ENCODE measurements at places on chromosomes 16 and 17.

- DNase-seq = no peak
These were observed 59.6 kb downstream of the MAP2K6 start for GRCh38 chr17:69473841-69474831.

DNA sequence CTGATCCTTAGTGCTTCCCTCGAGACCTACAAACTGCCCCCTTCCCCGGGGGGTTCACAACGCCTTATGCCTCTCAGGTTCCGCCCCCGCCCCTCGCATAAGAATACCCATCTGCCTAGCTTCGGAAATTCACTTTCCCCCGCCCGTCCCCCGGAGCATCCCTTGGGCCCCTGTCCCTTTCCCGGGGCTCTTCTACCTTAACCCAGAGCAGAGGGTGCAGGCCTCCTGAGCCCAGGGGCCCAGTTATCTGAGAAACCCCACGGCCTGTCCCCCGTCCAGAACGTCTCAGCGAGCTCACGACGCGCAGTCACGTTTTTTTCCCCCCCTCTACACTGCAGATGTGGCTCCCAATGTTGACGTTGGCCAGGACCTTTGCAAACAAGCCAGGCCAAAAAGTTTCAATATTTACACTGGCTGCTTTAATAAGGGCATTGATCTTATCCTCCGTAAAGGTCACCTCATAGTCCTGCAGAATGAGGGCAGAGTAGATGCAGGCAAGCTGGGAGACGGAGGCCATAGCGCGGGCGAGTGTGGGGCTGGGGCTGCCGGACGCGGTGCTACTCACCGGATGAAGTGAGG, 1.4 kb upstream of the NBR1 start:
- DNase-seq = no peak

DNA sequence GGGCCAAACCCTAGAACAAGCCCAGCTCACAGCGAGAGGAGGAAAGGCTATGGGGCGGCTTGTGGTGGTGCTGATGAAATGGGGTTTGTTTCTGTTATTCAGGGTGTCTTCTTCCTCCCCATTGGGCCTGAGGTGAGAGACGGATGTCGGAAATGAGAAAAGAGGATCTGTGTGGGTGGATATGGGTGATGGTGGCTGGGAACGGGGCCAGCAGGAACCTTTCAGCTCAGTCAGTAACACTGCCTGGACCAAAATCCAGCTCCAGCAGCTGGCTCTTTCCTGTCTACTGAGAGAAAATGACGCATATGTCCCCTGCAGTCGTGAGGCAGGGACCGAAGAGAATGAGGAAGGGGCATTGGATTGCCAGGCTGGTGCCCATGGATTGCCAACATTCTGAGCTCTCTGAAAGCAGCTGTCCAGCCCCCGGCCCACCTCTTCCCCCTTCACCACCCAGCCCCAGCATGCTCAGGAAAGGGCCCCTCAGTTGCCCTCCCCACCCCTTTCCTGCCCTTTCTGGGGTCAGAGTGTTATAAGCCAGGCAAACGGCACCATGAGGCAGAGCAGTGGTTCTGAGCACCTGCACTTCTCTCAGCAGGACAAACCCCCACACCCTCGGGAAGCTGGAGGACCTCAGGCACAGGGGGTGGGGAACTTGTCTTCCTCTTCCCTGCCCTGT, 4.0 kb downstream of the MYH3 start:
- no peak for DNase-seq

DNA sequence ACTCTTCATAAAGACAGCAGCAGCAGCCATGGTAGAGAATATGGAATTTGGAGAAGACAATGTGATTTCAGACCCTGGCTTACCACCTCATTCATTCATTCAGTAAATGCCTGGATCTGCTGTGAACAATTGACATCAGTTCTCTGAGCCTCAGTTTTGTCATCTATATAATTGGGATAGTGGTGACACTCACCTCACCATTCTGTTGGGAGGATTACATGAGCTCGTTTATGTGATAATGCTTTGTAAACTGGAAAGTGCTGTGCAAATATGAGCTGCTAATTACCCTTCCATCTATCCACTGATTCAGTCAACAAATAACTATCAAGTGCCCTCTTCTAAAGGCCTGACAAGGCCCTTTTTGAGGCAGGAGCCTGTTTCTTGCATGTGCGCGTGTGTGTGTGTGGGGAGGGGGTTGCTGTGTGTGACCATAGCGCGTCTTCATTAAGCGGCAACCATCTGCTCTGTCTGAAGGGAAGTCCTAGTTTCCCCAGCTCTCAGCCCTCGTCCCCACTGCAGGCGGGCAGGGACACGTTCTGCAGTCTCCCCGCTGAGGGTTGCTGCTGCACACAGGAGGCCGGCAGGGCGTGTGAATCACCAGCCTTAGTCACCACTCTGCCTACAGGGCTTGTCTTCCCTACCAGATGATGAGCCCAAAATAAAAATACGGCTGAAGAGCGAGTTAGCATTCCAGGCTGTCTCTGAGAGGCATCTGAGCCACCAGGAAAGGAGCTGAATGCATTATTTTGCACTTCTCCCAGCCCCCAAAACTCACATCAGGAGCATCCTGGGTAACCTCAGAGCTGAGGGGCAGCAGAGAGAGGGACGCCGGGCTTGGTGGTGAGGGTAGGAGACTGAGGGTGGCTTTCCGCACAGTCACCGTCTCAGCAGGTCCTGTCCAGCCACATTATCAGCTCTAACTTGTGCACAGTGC, 19.9 kb downstream of the ARL4D start:
- DNase-seq = no peak

DNA sequence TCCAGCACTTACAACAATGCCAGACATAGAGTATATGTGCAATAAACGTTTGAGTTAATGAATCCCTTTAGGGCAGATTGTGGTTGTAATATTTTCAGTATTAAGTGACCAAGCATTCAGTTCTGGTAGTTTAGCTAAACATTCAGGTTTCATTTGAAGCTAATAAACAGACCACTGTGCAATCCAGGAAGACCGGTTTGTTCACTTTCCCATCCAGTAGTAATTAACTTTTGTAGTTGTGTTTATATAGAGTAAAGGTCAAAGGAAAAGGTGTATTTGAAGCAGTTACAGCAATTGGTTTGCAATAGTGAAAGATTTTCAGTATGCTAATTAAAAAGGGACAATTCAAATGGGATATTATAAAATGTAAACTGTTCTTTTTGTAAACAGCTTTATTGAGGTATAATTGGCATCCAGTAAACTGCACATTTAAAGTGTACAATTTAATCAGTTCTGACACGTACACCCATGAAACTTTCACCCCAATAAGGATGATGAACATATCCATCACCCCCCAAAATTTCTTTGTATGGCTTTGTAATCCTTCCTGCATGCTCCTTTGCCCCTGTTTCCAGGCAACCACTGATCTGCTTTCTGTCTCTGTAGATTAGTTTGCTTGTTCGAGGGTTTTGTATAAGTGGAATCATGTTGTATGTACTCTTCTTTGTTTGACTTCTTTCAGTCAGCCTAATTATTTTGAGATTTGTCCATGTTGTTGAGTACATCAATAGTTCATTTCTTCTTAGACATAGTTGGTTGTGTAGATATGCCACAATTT, 26.3 kb downstream of the MRTFB start:
- DNase-seq = no peak

- no peak for DNase-seq
These were observed 128.9 kb upstream of the ERCC4 start for GRCh38 chr16:13791095-13791494.

GRCh38 chr17:55764610-55765009, 13.8 kb downstream of the PCTP start:
- DNase-seq = no peak

DNA sequence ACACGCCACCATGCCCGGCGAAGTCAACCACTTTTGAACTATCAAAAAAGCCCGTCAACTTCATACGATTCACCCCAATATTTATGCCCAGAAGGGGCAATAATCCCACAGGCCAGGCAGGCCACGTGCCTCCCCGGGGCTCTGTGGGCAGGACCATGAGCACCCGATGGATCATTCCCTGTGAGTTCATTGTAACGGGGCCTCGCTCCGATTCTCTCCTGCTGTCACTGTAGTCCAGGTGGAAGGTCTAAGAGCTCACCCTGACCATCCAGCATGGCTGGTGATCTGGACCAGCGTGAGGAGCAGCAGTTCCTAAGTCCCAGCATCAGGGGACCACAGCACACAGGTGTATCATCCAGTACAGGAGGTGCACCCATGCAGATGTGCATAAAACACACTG, 77.5 kb upstream of the DOC2B start:
- no peak for DNase-seq

- no peak for DNase-seq
These were observed 12.9 kb downstream of the ZNF423 start for GRCh38 chr16:49842972-49843371.

DNA sequence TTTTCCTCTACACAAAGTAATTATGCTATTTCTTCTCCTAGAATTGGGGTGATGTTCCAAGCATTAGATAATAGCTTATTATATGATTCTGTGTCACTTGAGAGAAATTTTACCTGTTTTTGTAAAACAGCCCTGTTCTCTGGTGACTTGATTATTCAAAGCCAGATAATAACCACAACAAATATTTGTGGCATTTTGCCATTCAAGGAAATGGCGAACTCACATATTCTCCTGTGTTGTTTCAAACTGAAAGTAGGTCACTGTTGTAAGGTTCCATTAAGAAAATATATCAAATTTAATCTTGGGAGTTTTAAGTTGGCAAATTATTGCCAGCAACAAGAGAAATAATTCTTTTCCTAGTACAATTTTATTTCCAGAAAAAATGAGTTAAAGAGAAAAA, 124.8 kb downstream of the STXBP4 start:
- peak; percentile 41 for DNase-seq

DNA sequence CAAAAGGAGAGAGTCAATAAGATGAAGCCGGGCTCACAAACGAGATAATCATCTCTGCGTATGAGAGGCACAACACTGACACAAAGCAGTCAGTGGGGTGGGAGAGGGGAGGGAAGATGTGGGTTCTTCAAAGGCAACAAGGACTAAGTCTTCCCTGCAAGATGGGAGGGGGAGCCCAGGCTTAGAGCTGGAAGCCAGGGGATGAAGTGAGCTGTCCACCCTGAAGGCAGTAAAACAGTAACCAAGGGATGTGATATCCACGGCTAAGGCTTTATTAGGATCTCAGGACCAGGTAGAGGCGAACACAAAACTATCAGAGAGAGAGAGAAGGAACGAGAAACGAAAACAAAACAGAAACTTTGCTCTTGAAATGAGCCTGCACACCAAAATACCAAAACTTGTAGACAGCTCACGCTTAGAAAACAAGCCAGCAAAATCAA, 115.9 kb downstream of the DYNLRB2 start:
- DNase-seq = peak; percentile 49

- no peak for DNase-seq
These were observed 327.0 kb downstream of the XYLT1 start for GRCh38 chr16:17143546-17144419.

- DNase-seq = no peak
These were observed at the start of gene C17orf78 for GRCh38 chr17:37375706-37376105. C17orf78 (plus strand) TSS chr17:37375985; CDS start chr17:37376093, 108 bp downstream.

- DNase-seq = no peak
These were observed 25.8 kb downstream of the CNGB1 start for GRCh38 chr16:57944970-57945739.

DNA sequence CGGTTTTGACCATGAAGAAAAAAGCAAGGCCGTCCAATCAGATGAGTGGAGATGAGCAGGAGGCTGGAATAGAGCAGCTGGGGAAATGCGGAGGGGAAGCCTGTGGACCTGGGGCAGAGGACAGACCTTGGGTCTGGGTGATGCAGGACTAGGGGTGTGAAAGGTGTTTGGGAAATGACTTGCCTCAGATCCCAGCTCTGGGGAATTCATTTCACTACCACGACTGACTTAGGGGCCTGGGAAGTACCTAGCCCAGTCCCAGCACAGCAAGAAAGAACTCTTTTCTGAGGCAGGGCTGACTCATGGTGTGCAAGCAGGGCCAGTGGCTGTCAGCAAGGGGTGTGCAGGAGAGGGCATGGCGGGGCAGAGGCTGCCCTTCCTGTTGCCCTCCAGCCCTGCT, 14.8 kb downstream of the DNAI2 start:
- no peak for DNase-seq

- no peak for DNase-seq
These were observed 6.0 kb upstream of the PRPF8 start for GRCh38 chr17:1690544-1691221.

DNA sequence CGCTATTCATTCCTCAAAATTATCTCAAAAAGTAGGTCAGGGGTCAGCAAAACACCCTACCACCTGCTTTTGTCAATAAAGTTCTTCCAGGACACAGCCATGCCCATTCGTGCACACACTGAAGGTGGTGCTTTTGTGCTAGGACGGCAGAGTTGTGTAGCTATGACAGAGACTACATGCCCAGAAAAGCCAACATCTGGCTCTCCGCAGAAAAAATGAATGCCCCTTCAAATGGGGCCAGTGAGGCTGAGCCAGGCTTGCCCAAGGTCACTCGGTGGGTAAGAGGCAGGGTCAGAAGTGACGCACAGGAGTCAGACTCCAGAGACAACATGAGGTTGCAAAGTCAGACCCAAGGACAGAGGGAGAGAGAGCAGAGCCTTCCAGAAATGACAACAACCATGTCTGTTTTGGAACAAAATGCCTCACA, 200.1 kb downstream of the XYLT1 start:
- DNase-seq = no peak

- no peak for DNase-seq
These were observed 3.4 kb upstream of the HSF5 start for GRCh38 chr17:58491510-58492045.

DNA sequence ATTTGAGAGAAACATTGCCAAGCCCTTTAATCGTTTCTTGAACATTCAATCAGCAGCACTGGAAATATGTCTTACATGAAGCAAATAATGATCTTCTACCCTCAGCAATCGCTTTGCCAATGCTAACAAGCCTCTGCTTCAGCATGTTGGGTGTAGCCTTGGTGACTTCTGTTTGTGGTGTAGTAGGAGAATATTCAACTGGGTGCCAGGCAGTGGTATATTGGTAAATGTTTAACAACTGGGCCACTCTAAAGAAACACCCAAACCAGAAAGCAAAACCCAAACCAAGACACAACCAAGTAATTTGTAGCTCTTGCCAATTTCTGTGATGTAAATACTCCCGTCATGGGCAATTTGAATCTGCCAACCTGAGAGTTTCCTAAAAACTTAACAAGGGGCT, 9.7 kb downstream of the CDH13 start:
- no peak for DNase-seq

- no peak for DNase-seq
These were observed 472.4 kb downstream of the PMP22 start for GRCh38 chr17:14792746-14793145.

GRCh38 chr17:65538675-65539529, 22.5 kb downstream of the AXIN2 start:
- no peak for DNase-seq
